Effector CD4-positive, alpha-beta T cell (primary cell): ENCODE measurements at places on chromosomes 12 and 14.

DNA sequence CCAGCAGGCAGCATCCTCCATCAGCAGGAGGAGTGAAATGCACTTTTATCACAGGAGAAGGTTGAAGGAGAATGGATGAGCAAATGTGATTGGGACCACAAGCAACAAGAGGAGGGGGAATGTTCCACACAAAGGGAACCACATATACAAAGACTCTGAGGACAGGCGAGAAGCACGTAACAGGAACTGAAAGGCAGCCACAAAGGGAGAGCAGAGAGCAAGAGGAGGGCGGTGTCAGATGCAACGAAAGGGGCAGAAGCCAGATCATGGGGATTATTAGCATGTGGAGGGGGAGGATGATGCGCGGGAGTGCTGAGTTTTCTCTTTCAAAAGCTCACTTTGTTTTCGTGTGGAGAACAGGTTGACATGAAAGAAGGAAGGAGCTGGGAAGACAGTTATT lies 241.1 kb downstream of the SPTSSA start:
- DNase-seq = no peak

DNA sequence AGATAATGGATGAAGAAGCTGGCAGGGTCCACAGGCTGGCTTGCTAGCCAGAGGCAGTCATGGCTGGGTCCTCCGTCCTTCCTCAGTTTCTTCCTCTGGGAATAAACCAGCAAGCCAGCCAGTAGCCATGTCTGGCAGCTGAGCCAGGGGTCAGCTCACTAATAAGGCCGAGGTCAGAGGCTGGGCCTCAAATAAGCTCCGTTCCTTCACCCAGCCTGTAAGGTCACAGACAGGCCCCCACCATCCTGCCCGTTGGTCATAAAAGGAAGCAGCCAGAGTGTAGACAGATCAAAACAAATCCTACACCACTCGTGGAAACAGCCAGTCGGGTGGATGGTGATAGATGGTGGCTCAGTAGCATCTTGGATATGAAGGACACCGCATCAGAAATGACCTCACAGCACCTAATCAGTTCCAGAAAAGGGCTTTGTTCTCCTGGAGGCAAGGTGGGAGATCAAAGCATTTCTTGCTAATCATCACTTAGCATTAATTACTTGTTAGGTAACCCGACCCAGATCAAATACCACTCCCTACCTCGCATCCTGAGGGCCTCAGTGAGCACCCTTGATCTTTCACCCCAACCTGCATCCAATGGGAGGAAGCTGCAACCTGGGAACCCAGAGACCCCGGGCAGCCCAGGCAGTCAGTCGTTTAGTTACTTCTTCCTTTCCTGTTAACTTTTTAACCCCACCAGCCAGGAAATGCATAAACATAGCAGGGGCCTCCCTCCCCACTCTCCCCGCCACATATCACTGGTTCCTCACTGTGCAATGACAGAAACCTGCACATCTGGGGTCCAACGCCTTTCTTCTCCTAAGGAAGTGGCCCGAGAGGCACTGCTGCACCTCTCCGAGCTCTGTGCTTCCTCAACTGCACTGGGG lies 90.2 kb downstream of the KDM2B start:
- no peak for DNase-seq

DNA sequence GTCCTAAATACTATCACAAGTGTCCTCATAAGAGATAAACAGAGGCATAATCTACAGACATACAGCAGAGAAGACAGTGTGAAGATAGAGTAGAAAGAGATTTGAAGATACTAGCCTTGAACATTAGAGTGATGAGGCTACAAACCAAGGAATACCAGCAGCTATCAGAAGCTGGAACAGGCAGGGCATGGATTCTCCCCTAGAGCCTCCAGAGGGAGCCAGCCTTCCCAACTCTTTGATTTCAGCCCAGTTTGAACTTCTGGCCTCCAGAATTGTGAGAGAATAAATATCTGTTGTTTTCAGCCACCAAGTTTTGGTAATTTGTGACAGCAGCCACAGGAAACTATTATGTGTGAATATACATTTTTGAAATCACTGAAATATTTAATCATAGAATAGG lies 47.2 kb downstream of the CCDC91 start:
- no peak for DNase-seq

GRCh38 chr12:24918596-24918995 lies 30.3 kb downstream of the BCAT1 start:
- DNase-seq = no peak

- DNase-seq = peak; percentile 57
These were observed 82.5 kb upstream of the EVL start for GRCh38 chr14:99982537-99983250.

DNA sequence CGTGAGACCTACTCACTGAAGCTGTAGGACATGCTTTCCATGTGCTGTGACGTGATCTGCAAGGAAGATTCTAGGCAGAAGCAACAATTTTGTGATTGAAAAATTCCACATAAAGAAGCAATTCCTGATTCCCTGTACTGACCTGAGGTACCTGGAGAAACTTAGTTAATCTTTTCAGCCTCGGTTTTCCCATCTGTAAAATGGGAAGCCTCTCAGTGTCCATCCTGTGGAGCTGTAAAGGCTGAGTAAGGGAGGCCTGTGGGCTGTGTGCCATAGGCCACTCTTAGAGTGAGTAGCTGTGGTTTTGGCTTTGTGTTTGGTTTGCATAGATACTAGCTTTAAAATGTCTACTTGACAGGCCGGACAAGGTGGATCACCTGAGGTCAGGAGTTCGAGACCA lies 50.7 kb downstream of the SFSWAP start:
- no peak for DNase-seq

- DNase-seq = no peak
These were observed 62.9 kb downstream of the CCDC91 start for GRCh38 chr12:28253161-28253641.

- no peak for DNase-seq
These were observed 472.0 kb upstream of the TBX3 start for GRCh38 chr12:115155665-115156645.

DNA sequence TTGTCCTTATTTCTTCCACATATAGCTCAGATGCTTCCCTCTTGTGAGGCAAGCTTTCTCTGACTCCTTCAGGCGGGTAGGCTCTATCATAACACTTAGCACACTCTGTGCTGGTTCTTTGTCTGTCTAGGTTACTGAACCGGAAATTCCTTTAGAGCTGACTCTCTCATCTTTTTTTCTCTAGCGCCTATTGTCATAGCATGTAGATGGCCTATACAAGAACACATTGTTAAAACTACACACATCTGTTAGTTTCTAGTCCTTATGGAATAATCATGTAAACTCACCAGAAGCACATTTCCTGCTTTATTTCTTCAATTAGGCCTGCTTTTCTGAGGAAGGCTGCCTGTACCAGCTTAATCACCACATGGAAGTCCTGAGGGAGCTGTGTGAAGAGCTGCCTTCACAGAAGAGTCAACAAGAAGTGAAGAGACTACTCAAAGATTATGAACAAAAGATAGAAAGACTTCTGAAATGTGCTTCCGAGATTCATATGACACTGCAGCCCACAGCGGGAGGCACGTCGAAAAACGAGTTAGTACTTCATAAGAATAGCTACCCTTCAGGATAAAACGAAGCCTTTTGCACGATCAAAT lies 143.9 kb downstream of the SYNE2 start:
- no peak for DNase-seq

- no peak for DNase-seq
These were observed 93.5 kb downstream of the ATXN2 start for GRCh38 chr12:111505601-111506036.

GRCh38 chr12:67099858-67100257 lies 169.3 kb upstream of the CAND1 start:
- no peak for DNase-seq

DNA sequence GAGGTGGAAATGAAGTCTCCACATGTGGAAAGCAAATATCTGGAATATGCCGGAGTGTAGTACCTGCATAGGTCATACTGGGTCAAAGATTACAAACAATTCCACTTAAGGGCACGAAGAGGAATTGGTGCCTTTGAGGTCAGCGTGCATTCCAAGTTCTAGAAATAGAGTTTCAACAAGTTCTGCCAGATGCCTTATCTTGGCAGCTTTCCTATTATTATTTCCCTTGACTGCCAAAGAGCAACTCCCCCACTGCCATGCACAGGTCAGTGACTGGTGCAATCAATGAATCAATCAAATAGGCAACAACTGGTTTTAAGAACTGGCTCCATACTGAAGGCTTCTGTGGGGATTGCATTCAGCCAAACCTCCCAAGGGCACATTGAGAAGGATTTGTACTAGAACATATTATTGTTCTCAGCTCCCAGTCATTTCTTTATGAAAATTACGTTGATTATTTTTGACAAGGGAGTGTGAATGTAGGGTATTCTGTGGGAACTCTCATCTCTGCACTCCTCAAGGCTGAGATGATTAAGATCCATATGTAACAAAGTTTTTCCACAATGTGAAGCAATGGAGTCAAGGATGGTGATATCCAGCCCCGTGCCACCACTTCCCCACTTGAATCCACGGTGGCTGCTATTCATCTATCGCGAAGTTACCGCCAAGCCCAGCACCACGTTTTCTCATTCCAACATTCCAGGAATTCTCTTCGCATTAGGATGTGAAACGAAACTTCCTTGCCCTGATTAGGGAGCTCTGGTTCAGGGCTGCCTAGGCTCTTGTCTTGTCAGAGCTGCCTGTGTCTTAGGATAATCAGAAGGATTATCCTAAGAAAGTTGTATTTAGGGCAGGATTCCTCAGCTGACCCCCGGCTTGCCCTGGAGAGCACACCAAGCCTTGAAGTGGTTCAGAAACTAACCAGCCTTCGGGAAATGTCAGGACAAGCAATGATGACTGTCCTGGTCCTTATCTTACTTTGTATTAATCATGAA lies 115.1 kb upstream of the PCED1B start:
- DNase-seq = no peak
